ENCODE measurements at places on chromosomes 12 and 14. TPM values are rescaled to one million over a fixed set of nuclear protein-coding genes. Genes with fewer than 3 reads are reported as not detected.

Gene SRRM4
- 0.05 TPM for total RNA-seq

Gene GLS2
- 4.1 TPM for total RNA-seq

GRCh38 chr14:101246894-101247841, 314.1 kb upstream of the DIO3 start:
- no peak for DNase-seq

GRCh38 chr12:132154941-132155770, 10.9 kb downstream of the NOC4L start:
- DNase-seq, result no peak
